Renal pelvis (tissue), 12 donors: ENCODE measurements at places on chromosomes 13 and 19.

- DNase-seq: no peak
Observed at GRCh38 chr19:3687774-3688706, 12.2 kb downstream of the PIP5K1C start.

DNA sequence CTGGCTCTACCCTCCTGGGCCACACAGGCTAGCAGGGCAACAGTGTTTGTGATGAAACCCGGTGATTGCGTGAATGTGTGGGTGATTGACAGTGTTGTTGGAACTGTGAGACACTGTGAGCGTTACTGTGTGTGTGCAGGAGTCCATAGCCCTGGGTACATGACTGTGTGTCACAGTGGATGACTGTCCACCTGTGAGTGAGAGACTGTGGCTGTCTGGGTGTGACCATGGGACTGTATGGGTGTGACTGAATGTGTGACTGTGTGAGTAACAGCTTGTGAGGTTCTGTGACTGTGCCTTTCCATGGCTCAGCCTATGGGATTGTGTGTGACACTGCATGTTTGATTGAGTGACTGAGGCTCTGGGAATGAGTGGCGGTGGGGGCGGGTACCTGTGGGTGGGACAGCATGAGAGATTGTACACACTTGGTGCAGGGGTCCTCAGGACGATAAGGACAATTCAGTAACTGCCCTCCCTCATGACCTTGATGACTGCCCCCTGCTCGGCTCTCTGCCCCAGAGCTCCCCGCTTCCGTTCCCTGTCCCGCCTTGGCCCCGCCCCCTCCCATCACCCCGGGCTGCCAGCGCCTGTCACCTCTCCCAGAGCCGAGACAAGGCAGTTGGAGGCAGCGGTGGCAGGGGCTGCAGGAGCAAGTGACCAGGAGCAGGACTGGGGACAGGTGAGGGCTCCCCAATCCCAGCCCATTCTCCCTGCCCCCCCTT, at the start of gene GIPR:
GIPR (plus strand) TSS at position 602 of the 722 bp plus-strand sequence. CDS start 1,300 bp downstream, outside the sequence.
- DNase-seq: no peak

DNA sequence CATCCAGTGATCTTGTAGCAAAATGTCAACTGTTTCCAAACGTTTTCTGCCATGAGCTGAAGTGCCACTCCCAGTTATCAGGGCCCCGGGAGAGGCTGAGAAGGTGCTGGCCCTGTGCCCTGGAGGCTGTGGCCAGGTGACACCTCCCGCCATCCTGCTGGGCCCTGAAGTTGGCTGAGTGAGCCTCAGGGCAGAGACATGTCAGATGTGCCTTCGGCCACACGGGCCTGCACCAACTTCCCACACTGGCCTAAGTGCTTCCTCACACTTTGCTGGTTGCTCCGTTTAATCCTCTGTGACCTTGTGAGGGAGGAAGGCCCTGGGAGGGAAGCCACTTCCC, 4.8 kb downstream of the ADPRHL1 start:
- no peak for DNase-seq

GRCh38 chr13:59472134-59472533, 691.6 kb downstream of the DIAPH3 start:
- DNase-seq: no peak

DNA sequence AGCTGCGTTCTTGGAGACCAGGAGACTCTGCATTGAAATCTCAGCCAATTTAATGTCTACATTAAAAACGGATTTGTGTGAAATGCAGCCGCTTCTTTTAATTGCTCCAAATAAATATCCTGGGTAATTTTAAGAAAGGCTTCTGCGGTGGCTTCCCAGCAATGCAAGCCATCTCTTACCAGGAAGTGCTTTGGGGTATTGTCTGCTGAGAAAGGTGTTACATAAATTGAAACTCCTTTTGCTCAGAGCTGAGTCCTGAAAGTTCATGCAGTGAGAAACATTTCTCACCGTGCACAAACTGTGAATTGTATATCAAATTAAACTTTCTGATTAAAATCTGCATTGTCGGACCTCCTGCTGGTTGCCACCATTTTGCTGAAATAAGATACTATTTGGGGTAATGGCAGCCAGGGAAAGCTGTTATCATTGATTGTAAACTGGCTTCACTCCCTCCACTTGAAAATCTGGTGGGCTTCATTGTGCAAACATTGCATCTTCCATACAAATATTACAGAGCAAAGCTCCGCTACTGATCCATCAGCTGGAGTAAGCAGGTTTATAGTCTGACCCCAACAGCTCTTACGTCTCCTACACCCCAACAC, 59.5 kb downstream of the ZIC5 start:
- no peak for DNase-seq

GRCh38 chr19:33804021-33804799, 7.5 kb downstream of the KCTD15 start:
- DNase-seq: no peak

GRCh38 chr13:44453069-44453468, 79.4 kb downstream of the SERP2 start:
- no peak for DNase-seq

GRCh38 chr13:74452881-74453280, 318.7 kb upstream of the KLF12 start:
- DNase-seq: no peak

GRCh38 chr13:98900442-98900841, 77.4 kb downstream of the DOCK9 start:
- no peak for DNase-seq

DNA sequence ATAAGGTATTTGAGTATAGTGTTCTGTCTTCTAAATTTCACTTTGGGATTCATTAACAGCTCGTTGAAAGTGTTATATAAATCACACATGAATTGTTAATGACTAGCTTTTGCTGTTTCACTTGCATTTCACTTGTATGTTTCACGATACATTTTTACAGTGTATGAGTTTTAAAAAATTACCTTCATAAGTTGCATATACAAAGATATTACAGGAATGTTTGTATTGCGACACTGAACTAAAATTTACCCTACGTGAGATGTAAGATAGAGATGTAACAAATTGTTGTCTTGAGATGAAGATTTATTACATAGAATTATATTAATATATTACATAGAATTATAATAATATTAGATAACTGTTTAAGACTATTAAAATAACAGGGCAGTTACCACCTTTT, 1.5 kb downstream of the CDC16 start:
- DNase-seq: no peak

GRCh38 chr19:32901504-32902161, 32.1 kb upstream of the SLC7A9 start:
- DNase-seq: no peak

DNA sequence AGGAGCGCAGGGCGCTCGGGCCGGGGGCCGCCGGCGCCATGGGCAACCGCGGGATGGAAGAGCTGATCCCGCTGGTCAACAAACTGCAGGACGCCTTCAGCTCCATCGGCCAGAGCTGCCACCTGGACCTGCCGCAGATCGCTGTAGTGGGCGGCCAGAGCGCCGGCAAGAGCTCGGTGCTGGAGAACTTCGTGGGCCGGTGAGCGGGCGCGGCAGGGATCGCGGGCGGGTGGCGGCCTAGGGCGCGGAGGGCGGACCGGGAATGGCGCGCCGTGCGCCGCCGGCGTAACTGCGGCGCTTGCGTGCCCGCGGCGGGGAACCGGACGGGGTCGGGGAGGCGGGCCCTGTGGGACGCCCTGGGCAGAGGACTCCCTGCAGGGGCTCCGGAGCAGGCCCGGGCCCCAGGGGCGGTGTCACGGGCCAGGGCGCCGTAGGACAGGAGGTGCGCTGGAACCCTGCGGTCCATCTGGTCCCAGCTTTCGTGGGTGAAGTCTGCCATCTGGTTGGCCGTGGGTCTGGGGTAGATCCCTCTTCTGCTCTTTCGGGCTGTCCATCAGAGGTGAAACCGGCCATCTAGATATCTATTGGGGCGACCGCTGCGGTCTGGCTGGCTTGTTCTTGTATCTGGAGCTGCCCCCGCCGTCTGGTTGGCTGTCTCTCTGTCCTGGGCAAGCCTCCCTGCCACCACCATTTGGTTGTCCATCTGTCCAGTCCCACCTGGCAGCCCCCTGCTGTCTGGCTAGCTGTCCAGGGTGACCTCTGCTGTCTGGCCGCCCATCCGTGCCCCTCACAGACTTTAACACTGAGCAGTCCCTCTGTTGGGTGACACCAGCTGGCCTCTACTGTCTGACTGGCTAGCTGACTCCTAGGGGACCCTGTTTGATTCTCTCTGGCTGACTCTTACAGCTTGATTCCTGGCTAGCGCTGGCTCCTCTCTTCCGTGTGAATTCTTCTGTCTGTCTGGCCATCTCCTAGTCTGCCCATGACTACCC, 622 bp downstream of the DNM2 start:
- DNase-seq: no peak

DNA sequence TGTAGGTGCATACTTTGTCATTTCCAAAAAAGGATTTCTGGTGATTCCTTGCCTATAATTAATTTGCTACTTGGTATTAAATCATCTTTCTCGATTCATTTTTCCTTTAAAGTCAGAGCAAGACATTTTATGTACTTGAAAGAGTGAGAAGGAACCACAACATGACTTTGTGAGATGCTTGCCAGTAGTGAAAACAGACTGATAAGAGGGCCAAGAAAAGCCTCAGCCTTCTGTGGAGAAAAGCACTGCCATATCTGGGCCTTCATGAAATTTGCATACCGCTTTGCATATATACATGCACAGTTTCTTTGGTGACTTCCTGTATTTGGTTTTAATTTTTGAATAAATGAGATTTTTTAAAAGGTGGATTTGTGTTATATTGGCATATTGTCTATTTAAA, 128.4 kb downstream of the CDK8 start:
- DNase-seq: no peak

- DNase-seq: no peak
Observed at GRCh38 chr13:99469041-99469440, 32.2 kb upstream of the TM9SF2 start.

DNA sequence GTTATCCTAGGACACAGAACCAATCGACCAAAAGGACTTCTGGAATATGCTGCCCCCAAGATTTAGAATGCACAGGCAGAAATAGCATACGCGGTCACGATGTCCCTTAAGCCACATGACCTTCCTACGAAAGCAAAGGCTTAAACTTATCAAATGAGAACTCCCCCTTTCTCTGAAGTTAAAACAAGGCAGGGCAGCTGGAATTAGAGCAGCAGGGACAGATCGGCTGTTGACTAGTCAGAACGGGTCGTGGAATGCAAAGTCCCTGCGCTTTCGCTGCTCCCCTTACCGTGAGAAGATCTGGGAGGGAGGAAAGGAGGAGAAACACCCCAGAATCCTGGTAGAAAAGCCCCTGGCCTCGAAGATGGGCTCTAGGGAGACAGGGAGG, 799 bp upstream of the USPL1 start:
- peak; percentile 93 for DNase-seq

DNA sequence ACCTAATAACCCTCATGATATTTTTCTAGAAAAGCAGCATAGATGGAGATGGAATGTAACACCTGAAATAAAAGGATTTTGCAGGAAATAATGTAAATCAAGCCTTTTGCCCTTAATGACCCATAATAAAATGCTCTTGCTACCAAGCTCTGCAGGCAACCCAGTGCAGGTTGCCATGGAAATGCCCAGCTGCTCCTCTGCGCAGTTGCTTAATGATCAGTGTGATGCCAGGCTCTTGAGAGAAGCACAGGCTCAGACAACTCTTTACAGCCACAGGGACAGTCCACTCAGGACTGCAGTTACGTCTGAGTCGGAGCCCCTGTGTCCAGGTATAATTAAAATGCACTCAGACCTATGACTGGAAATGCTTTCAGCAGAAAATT, 165.5 kb downstream of the LACC1 start:
- no peak for DNase-seq

DNA sequence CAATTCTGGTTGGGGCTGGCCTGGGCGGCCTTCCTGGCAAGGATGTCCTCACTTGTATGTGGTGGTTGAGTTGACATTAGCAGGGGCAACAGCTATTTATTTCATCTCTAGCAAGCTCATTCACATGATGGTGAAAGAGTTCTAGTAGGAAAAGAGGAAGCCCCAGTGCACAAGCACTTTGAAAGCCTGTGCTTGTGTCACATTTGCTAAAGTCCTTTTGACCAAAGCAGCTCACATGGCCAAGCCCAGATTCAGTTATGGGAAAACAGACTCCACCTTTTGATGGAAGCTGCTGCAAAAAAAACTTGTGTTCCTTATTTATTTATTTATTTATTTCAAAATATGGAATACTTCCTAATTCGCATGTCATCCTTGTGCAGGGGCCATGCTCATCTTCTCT, 17.2 kb downstream of the GTF2F2 start:
- no peak for DNase-seq

DNA sequence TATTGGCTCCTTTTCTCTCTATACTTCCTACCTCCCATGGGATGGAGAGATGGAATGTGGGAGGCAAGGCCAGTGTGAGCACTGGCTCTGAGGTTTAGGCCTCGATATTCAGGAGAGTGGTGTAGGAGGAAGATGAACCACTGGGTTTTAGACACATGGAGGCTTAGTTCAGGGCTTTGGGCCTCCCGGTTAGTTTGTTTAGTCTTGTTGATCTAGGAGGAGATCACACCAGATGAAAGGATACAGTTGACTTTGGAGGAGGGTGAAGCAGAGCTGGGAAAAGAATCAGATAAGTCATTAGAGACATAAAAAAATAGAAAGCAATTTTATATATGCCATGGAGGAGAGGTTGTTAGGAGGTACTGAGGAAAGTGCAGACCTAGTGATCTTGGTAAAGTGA, 30.9 kb downstream of the RNASEH2B start:
- no peak for DNase-seq

DNA sequence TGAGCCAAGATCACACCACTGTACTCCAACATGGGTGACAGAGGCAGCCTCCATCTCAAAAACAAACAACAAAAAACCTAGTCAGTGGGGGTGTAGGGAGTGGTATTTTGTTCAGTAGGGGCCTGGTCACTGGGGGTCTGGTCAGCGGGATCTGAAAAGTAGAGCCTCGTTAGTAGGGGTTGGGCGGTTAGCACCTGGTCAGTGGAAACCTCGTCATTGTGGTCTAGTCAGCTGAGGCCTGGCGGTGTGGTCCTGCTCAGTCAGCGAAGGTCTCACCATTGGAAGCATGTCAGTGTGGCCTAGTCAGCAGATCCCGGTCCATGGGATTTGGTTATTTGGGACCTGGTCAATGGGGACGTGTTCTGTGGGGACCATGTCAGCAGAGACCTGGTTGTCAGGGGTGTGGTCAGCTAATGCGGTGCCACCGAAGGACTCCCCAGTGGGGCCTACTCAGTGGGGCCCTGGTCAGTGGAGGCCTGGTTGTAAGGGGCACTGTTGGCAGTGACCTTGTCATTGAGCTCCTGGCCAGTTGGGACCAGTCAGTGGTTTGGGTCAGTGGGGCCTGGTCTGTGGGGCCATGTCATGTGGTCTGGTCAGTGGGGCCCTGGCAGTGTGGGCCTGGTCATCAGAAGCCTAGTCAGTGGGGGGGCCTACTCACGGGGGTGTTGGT, 63.0 kb upstream of the TPM4 start:
- no peak for DNase-seq

GRCh38 chr13:99988529-99989275, 7.1 kb downstream of the ZIC2 start:
- DNase-seq: no peak

- DNase-seq: no peak
Observed at GRCh38 chr19:2926341-2927031, 18.3 kb downstream of the ZNF77 start.

- no peak for DNase-seq
Observed at GRCh38 chr13:73536865-73537264, 478.1 kb downstream of the KLF5 start.

- no peak for DNase-seq
Observed at GRCh38 chr19:49418511-49418910, 4.7 kb downstream of the PTH2 start.

GRCh38 chr13:38914070-38914469, 76.6 kb downstream of the STOML3 start:
- DNase-seq: no peak
